Fibroblast of skin of left quadriceps (primary cell): ENCODE measurements at places on chromosomes 6 and 20.

- DNase-seq, result no peak
These were observed 6.0 kb downstream of the SCRT2 start for GRCh38 chr20:669573-669972.

GRCh38 chr20:15842872-15843271 lies 730.4 kb downstream of the KIF16B start:
- DNase-seq, result no peak

- DNase-seq, result no peak
These were observed 48.2 kb downstream of the STX7 start for GRCh38 chr6:132464538-132465256.

DNA sequence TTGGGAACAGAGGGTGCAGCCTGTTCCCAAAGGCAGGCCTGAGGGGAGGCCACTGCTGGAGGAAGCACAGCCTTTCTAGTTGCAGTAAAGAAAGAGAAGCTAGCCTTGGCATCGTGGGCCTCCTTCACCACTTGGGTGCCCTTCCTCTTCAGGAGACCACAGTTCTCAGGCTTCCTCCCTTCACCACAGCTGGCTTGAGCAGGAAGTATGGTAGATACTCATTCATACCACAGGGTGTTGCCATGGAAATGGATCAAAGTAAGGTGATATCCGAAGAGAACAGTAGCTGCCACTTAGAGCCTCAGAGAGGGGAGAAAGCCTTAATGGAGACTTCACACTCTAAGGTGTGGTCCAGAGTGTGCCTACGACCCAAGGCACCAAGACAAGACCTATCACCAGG lies 120.4 kb upstream of the RIPOR2 start:
- no peak for DNase-seq

DNA sequence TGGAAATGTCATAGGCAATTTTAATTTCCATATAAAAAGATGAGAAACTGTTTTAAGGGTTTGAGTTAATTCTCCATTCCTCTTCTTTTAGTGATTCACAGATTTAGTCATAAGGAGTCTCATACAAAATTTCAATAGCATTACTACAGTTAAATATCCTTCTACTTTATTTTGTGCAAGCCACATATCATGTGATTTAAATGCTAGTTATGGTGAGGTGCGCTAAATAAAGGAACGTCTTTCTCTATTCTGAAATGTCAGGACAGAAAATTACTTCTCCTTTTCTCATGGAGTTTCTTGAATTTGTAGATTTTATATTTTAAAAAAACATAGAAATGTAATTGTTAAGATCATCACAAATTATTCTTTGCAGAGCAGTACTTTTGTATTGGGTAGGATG lies 50.0 kb upstream of the SUPT3H start:
- DNase-seq, result no peak

GRCh38 chr20:33545763-33546162 lies 55.9 kb downstream of the CBFA2T2 start:
- DNase-seq, result no peak

DNA sequence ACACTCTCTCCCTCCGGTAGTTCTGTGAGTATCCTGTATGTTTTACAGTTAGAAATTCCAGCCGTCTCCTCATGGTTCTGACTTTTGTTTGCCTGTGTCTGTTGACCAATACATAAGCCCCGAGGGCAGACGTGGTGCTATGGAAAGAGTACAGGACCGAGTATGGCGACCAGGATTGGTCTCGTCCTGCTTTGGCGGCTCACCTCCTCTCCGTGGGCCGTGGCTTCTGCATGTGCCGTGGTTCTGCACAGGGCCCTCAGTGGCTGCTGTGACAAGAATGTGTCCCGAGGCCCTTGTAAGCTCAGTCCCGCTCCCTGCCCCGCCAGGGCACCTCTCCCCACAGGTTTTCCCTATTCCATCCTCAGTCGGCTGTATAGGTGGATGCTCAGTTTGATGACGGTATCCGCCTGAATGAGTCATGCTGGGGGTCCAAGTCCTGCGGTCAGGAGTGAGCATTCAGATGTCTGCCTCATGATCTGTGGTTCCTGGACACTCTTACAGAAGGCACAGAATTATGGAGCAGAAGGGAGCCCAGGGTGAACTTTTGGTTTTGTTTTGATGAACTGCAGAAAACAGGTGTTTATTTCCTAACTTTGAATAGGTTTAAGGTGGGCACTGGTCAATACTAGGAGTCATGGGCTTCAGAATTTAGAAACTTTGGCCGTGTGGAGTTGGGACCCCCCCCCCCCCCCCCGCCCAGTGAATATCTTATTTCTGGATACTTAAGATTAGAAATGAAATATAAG lies 1.2 kb downstream of the ARFGAP1 start:
- peak; percentile 22 for DNase-seq

- DNase-seq, result peak; percentile 95
These were observed at the start of gene TSPYL4 for GRCh38 chr6:116253505-116254296. Gene TSPYL4 (minus strand): TSS chr6:116254075. CDS start chr6:116254008, 67 bp downstream.

- no peak for DNase-seq
These were observed 169.5 kb downstream of the VEGFA start for GRCh38 chr6:43939281-43940070.

DNA sequence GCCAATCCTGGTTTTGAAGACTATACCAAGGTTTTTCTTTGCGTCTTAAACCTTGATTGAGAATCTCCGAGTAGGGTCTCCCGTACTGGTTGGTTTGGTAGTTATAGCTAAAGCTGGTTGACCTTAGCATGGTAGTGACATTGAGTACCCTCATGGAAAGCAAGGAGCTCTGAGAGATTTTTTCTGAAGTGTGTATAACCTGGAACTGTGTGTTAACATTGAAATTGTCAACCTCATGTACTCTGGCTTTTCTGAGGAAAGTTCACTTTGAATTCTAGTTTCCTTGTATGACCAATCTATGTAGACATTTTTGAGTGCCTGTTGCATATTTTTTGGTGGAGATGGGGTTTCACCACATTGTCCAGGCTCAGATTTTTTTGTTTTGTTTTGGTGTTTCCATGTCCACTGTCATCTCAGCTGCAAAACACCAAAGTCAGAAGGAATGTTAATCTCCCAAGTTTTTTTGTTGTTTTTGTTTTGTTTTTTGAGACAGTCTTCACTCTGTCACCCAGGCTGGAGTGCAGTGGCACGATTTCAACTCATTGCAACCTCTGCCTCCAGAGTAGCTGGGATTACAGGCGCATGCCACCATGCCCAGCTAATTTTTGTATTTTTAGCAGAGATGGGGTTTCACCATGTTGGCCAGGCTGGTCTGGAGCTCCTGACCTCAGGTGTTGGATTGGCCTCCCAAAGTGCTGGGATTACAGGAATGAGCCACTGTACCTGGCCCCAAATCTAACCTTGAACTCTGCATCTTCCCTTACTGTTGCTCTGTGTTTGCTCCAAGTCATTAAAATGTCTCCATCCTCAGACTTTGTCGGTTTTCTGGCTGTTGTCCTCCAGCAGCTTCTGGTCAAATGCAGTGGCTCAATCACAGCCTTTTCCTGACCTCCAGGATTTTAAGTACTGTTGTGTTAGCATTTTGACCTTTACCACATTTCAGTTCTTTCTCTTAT lies 4.3 kb downstream of the RPS12 start:
- DNase-seq, result no peak

DNA sequence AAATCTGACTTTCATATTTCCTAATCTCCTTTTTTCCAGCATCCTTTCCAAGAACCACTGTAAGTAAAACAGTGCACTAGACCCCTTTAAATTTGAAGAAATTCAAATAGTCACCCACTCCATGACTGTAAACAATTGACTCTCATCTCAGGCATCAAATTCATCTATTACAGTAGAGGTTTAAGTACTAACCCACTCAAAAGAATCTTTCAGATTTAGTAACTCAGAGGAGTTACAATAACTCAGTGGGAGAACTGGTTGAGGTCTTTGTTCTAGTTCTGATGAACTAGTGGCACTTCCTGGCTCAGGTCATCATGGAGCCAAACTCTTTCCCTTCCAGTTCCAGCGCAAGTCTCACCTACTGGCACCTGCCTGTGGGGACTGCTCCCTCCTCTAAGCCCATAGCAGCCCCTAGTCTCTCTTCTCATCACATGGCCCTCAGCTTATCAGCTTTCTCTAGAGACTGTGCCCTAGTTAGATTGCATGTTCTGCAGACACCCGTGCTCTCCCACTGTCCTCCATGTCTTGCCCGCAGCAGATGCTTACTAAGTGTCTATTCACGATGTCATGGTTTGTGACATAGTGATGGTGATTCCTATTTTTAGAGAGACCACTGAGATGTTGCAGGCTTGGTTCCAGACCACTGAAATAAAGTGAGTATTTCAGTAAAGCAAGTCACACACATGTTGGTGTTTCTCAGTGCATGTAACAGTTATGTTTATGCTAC lies 196.2 kb downstream of the TBC1D7 start:
- DNase-seq, result no peak

- no peak for DNase-seq
These were observed 51.0 kb upstream of the FBXO30 start for GRCh38 chr6:145865595-145865994.

GRCh38 chr20:51339721-51340450 lies 202.6 kb downstream of the NFATC2 start:
- DNase-seq, result no peak

DNA sequence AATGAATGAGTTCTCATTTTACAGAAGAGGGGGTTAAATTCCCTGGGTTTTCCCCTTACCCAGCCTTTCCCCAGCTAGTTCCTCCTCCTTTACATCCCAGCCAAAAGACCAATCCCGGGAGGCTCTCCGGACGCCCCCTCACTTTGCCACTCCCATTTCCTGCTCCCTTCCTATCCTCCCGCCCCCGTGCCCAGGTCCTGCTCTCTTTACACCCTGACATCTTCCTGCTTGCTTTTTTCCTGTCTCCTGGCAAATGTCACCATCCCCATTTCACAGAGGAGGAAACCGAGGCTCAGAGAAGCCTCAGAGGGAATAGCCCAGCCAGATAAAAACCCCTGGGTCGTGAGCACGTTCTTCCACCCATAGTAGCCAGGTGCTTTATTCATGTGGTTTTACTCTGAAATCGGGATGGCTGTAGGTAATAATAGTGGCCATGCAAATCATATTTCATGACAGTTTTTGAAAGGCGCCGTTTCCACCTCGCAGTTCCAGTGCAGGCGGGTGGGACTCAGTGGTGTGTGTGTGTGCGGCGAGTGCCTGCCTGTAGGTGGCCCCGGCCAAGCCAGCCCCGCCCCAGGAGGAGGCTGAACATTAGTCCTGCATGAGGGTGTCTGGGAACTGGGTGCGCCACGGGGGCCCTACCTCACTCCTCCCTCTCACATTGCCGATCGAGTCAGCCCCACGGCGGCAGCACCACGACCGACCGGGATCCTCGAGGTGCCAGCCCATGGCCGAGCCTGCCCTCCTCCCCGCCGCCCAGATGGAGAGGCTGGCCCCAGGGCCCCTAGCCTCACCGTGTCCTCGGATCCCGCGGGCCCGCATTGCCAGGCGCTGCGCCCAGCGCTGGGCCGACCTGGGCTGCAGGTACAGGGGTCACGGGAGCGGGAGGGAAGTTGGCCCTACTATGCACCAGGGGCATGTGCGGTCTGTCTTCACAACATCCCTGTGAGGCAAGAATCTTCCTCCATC lies at the start of gene ARHGAP40:
TSS of gene ARHGAP40 (plus strand) at position 594 of the 969 bp plus-strand sequence.
- DNase-seq, result no peak

- DNase-seq, result peak; percentile 95
These were observed 54.4 kb downstream of the JAG1 start for GRCh38 chr20:10619427-10619826.
